ENCODE measurements at places on chromosomes 7 and 10.

- no peak for DNase-seq
Measured at GRCh38 chr7:128165927-128166420, 75.1 kb upstream of the LEP start.

DNA sequence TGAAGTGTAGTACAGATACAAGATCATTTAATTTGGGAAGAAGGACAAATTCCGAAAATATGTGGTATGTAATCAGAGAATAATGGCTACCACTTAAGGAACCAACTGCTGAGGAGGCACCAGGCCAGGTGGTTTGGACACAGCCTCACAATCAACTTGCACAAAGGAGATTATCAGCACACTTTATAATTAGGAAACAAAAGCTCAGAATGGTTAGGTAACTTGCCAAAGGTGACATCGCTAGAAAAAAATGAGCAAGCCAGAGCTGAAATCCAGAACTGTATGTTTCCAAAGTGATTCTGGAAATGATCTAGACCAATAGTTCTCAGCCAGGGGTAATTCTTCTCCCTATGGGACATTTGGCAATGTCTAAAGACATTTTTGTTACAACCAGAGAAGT lies 36.6 kb downstream of the ERCC6 start:
- DNase-seq, result peak; percentile 68

- no peak for DNase-seq
Measured at GRCh38 chr7:75054744-75055143, 18.9 kb downstream of the RCC1L start.

- no peak for DNase-seq
Measured at GRCh38 chr10:130484468-130485180, 348.4 kb downstream of the GLRX3 start.

- DNase-seq, result no peak
Measured at GRCh38 chr7:44460325-44460724, 30.1 kb downstream of the NUDCD3 start.

DNA sequence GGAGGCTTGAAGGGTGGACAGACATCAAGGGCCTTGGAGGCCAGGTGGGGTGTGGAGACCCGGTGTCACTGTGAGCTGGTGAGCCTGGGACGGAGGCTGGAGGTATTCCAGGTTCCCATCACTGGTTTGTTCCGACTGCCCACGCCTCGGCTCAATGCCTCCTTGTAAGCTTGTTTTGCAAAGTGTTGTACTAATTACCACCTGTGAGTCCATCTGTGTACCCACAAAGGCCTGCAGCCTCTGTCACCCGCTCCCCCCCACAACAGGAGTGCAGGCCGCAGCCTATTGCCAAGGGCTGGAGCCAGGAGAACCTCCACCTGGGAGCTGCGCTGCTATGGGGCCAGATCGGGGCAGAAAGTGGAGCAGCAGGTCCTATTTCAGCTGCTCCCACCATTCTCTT lies 521.8 kb upstream of the DPP6 start:
- DNase-seq, result no peak

DNA sequence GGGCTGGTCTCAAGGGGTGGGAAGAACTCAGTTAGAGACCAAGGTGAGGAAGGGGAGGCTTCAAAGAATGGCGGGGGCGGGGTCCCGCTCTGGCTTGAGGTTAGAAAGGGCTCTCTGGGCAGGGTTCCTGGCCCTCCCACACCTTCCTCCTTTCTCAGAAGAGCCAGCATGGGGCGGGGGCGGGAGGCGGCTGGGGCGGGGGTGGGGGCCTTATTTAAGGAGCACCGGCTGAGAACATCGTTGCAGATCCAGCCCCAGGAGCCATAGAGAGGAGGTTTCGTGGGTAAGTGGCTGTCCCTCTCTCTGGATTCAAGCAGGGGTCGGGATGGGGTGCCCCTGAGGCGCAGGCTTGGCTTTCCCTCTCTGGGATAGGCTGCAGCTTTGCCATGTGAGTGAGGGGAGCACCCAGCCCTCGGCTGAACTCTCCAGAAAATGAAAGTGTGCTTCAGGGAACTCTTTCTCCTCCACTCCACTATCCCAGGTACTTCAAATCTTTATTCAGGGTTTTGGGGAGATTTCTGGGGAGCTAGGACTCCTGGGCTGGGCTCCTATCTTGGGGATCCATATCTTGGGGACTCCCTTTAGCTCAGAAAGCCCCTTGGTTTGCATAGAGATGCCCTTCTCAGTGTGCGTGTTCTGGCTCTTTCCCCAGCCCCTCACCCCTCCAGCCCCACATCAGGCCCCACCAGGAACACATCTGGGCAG lies 3.3 kb upstream of the CUEDC2 start:
- DNase-seq, result no peak

GRCh38 chr10:123635745-123636144 lies 30.4 kb upstream of the GPR26 start:
- DNase-seq, result no peak

DNA sequence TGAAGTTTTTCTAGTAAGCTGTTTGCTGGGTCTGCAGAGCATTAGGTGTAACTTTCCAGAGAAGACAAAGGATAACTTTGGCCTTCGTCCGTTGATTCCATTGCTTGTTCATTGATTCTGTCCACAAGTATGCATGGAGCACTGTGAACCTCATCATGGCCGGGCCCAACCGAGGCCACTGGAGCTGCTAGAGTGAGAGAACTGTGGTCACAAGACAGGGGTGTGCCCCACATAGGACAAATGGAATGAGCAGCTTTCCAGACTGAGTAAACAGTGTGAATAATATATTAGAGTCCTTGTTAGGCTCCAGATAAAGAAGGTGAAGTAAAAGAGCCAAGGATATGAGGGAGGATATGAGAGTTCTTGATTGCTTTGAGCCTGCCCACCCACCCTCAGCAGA lies 24.9 kb downstream of the MBL2 start:
- no peak for DNase-seq

DNA sequence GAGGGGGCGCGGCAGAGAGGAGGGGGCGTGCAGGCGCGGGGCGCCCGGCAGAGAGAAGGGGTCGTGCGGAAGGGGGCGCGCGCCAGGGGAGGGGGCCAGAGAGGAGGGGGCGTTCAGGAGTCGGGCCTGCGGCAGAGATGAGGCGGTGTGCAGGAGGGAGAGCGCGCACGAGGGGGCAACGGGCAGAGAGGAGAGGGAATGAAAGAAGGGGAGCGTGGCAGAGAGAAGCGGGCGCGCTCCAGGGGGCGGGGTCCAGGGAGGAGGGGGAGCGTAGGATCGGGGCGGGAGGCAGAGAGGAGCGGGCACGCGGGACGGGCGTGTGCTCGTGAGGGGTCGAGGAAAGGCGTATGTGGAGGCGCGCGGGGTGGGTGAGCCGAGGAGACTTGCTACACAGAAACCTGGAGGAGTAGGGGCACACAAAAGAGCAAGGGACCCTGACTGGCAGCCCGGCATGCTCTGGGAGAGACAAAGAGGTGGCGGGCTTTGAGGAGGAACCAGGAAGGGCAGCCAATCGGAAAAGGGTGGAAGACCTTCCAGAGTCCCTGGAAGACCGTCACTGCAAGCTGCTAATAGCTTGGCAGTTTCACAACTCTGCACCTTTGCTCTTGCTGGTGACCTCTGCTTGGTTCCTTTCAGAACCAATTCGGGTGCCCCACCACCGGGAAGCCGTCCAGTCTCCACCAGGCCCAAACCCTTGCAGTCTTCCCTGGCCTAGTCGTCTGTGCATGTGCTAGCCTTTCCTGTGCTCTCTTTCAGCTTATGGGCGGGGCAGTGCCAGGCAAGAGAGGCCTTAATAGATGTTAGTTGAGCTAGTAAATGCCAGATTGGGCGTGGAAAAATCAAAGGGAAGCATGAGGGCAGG lies 639 bp downstream of the DYDC2 start:
- DNase-seq, result peak; percentile 44

DNA sequence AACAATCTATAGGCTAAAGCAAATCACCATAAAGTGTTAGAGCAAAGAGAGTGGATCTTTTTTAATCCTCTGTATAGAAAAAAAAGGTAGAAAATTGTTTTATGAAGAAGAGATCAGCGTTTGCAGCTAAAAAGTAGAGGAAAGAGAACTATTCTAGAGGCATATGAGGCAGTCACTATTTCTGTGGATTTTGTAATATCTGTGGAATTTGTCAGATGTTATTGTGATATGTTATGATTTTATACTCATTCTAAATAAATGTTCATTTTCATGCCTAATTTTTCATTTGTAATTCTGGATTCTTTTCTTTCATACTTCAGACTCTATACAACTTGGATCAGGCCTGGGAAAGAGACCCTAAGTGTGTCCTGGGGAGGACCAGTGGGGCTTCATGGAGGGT lies 295.0 kb upstream of the LYZL1 start:
- DNase-seq, result no peak

DNA sequence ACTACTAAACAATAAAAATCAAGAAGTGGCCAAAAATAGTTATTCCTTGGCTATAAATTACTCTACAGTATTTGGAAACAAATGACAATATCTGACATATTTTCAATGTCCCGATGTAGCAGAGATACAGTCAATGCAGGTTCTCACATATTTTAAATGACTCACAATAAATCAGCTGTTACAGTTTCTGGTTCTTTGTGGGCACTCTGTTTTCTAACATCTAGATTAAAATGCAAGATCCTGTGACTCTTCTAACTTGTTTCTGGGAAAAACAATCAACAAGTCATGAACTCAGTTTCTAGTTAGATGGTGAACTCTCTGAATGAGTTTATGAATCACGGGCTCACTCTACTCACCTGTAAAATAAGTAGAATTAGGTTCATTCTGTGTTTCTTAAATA lies 849.6 kb upstream of the MBL2 start:
- no peak for DNase-seq

- peak; percentile 60 for DNase-seq
Measured at GRCh38 chr7:113085781-113086390, 741 bp downstream of the GPR85 start.

GRCh38 chr7:101896941-101897340 lies 79.5 kb downstream of the CUX1 start:
- no peak for DNase-seq

DNA sequence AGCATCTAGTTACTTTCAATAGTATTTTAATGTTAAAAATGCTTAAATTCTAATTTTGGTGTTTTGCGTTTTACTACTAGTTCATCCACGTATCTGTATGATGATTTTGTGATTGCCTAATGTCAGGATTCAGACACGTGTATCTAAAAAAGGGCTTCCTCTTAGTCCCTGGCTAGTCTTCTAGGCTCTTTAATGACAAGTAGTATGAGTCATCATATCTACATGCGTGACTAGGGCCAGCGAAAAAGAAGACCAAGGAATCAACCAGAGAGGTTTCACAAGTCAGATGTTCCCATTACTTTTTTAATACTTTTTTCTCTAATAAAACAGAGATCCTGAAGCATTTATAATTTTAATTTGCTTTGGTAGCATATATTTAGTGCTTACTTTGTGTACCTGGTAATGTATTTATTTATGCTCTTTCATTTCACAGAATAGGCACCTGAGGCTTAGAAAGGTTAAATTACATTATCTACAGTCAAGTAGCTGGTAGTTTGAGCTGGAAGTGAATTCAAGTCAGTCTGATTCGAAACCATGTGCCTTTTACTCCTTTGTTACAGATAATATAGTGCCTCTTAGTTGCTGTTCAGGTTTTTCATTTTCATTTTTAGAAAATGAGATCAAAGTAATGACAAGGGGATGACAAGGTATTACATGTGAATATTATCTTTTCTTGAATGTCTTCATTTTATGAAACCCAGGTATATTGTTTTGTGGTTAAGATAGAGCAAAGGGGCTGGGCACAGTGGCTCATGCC lies 140.3 kb downstream of the FOXP2 start:
- DNase-seq, result peak; percentile 63
